ELR (cell line): ENCODE measurements at places on chromosomes 1 and 21.
A peak's percentile ranks its signal among the peaks of the same experiment; 100 is the strongest.

DNA sequence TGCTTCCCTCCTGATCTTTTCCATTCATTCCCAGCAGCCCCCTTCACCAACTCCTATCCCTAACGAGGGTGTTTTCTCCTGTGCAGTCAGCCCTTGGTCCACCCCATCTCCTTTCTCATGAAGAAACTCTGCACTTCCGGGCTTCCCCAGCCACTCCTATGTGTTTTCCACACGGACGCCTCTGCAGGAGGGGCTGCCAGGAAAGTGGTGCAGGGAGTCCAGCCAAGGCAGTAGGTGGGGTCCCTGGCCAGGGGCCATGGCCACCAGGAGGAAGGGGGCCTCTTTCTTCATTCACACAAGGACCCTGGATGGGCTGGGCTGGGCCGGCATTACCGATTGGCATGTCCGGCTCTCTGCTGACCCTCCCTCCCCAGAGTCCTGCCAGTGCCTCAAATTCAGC is 72.8 kb upstream of the EFHD2 start:
- DNase-seq: no peak

GRCh38 chr1:53608676-53609075 is 130.3 kb downstream of the GLIS1 start:
- no peak for DNase-seq

DNA sequence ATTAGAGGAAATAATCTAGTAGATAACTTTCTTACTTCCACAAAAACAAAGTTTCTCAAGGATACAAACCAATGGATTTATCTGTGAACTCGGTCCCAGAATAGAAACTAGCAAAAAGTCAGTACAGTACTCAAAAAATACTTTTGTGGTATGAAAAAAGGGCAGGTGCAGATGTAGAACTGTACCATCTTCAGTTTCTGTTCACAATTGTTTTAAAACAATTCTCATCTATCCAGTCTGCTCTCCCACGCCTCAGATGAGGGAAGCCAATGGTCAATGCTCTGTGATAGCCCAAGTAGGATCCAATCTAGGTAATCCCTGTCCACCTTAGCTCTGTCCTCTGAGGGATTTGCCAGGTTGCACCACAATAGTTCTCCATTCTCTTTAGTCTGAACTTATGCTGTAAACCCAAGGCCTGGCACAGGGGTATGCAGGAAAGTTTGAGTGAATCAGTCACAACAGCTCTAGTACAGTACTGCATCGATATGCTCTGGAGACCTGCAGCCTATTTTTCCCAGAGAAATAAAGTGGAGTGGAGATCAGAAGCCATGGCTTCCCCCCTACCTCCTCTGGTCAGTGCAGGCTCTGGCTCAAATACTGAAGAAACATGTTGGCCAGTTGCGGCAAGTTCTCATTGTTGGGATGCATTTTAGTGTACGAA is 1.4 kb downstream of the KTI12 start:
- no peak for DNase-seq

GRCh38 chr1:157197906-157198435 is 59.8 kb upstream of the ETV3 start:
- DNase-seq: no peak

GRCh38 chr1:14625572-14625971 is 27.1 kb downstream of the KAZN start:
- DNase-seq: no peak

GRCh38 chr1:234722270-234722704 is 112.3 kb upstream of the IRF2BP2 start:
- DNase-seq: no peak

- no peak for DNase-seq
Measured at GRCh38 chr1:206969090-206969489, 1.2 kb downstream of the FCAMR start.

GRCh38 chr1:3481046-3481445 is 26.6 kb downstream of the ARHGEF16 start:
- DNase-seq: no peak

DNA sequence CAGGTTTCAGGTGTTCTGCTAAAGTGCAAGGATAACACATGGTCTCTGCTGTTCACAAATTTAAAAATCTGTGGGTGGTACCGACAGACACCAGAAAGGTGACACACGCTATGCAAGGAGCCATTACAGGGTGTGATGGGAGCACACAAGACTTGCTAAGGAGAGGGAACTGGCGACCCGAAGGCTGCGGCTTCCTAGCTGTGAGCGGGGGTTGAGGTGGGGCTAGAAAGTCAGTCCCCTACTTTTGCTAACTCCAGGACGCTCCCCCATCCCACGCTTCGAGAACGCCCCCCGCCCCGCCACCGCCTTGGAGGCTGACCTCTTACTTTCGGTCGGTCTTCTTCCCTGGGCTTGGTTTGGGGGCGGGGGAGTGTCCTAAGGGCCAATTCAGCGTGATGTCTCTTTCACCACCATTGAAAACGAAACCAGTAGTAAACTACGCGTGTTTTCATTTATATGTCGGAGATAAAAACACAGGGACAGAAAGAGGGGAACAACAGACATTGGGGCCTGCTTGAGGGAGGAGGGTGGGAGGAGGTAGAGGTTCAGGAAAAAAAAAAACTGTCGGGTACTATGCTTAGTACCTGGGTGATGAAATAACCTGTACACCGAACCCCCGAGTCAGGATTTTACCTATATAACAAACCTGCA is 1.1 kb downstream of the CKS1B start:
- DNase-seq: peak; percentile 66

- no peak for DNase-seq
Measured at GRCh38 chr21:46111193-46111571, 13.3 kb downstream of the COL6A2 start.

GRCh38 chr1:181416268-181416860 is 67.0 kb upstream of the CACNA1E start:
- no peak for DNase-seq

DNA sequence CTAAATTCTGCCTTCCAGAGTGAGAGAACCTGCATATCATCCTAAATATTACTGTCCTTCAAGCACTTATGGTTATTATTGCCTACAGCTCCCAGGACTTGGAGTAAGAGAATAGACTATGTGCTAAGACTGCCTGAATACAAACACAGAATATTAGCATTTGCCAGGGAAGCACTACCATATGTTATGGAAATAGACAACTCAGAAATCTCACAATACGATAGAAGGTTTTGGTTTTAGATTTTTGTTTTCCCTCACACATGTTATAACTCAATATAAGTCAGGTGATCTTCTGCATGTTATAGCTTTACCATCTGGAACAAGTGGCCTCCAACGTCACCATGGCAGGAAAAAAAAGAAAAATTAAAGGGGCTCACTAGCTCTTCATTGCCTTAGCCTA is 413.9 kb downstream of the LRRIQ3 start:
- DNase-seq: no peak

GRCh38 chr1:110474444-110474843 is 23.5 kb downstream of the PROK1 start:
- DNase-seq: no peak

DNA sequence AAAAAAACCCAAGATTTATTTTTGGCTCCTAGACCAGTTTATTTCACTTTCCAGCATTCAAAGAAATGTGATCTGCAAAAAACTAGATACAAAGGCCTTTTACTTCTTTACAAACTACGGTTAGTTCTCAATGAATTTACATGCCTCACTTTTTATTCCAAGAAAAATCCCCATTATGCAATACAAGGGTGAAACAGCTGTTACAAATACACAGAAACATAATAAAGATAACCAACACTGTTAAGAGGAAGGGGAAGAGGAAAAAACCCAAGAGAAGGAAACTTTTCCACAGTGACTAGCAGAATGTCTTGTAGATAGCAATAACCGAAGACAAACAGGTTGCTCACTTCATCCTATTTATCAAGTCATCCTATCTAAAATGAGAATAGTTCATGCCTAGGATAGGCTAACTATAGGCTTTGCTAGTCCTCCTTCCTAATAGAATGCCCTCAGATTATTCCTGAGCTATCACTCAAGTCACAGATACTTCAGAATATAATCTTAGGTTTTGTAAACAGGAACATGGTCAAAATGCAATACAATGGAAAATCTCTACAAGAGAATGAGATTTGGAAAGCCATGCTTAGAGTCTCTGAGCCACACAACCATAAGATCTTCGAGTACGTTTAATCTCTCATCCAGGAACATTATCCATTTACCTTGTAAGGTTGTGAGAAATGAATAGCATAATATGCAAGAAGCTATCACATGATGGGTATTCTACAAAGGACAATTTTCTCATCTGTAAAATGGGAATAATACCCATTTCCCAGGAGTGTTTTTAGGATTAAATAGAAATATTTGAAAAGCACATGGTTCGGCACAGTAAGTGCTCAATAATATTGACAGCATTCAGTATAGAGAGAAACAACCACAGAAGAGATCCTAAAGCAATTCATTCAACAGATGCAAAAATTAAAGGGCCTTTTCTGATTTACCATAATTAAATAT is 5.4 kb downstream of the PNRC2 start:
- DNase-seq: no peak

- DNase-seq: no peak
Measured at GRCh38 chr21:15390049-15390448, 325.2 kb upstream of the NRIP1 start.

GRCh38 chr21:41235201-41235600 is 67.2 kb downstream of the BACE2 start:
- no peak for DNase-seq

DNA sequence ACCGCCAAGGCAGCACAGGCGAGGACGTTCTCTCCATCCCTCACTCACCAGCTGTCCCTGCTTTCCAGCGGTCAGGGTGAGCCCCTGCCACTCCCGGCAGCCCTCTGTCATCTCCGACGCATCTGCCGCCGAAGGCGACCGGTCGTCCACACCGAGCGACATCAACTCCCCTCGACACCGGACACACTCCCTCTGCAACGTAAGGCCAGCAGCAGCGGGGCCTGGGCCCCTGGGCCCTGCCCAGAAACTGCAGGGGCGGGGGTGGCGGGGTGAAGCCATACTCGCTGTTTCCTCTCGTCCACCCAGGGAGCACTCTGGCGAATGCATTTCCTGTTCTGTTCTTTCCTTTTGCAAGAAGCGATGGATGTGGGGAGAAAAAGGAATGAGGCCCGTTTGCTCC is 93.4 kb upstream of the TMEM51 start:
- no peak for DNase-seq

- no peak for DNase-seq
Measured at GRCh38 chr1:25046194-25046532, 116.1 kb upstream of the RUNX3 start.

DNA sequence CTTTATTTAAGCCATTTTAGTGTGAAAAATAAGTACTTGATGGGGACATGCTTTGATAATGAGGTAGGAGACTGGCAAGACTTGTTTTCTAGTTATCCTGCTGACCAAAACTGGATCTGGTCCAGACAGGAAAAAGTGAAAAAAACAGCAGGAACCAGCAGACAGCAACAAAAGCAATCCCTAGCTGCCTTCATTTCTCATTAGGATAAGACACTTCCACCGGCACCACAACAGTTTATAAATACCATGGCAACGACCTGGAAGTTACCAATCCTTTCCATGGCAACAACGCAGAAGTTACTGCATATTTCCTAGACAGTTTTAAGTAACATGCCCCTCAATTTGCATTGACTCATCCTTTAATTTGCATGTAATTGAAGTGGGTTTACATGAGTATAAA is 993.8 kb upstream of the NCAM2 start:
- DNase-seq: no peak

DNA sequence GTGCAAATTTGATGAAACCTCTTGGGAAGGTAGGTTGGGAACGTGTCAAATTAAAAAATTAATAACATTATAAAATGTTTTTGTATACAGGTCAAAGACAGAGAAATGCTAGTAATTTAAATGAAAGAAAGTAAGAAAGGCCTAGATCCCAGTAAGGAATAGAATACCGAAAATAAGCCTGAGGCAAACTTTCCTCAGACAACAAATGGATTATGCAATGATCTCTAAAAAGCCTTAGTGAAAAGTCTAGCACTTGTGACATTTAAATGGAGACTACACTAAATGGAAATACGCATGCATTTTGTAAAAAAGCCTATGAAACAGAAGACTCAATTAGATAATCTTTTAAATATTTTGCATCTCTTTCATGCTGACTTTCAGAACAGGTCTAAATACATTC is 138.5 kb upstream of the ZNHIT6 start:
- peak; percentile 9 for DNase-seq

DNA sequence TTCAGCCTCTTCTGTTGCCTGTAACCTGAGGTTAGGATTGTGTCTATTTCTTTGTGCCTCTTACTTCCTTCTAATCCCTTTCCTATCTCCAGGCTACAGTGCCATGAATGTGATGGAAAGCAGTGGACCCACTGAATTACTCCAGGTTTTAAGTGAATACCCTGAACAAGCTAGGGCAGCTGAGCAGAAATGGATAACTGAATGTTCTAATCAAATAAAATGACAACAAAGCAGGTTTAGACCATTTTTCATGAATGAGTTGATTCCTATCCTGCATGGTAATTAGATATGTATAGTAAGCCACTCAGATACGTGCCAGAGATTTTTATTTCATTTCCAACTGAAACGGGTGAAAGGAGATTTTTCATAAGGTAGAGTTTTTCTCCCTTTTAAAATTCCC is 127.5 kb upstream of the ZP4 start:
- DNase-seq: no peak

GRCh38 chr1:171744986-171745385 is 3.1 kb upstream of the VAMP4 start:
- no peak for DNase-seq

DNA sequence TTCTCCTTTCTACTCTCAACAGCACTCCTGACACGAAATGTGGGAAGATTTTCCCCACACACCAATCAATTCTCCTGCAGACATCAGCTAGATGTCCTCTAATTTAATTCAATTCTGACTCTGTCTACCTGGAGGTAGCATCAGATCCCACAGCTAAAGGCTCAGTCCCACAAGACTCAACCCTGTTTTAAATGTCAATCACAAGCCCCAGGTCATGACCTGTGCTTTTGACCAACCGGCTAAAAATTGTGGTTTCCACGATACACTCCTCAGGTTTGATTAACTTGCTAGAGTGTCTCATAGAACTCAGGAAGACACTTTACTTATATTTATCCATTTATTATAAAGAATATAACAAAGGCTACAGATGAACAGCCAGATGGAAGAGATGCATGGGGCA is 27.4 kb downstream of the IL23R start:
- no peak for DNase-seq

DNA sequence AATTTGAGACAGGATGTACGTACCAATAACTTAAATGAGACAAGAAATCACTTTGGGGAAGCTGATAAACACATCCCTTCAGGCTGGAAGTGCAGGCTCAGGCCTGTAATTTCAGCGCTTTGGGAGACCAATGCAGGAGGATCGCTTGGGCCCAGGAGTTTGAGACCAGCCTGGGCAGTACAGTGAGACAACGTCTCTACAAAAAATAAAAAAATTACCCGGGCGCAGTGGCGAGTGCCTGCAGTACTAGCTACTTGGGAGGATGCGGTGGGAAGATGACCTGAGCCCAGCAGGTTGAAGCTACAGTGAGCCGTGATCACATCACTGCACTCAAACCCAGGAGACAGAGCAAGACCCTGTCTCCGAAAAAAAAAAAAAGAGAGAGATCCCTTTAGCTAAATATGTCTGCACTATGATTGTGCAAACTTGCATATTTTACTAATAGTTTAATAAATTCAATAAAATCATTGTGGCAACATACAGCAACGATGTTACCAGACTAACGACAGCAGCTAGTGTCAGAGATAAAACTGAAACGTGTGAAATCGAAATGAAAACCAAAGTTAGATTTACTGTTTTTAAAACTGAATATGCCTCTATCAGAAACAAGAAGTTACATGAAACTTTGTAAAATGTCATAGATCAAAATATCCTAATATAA is 54.7 kb downstream of the CD2 start:
- DNase-seq: no peak
